Stimulated activated CD4-positive, alpha-beta T cell treated with anti-CD3 and anti-CD28 coated beads, Interleukin-4, amount 100 ng/mL, for 24 hours (primary cell): ENCODE measurements at places on chromosomes 11 and 22.

DNA sequence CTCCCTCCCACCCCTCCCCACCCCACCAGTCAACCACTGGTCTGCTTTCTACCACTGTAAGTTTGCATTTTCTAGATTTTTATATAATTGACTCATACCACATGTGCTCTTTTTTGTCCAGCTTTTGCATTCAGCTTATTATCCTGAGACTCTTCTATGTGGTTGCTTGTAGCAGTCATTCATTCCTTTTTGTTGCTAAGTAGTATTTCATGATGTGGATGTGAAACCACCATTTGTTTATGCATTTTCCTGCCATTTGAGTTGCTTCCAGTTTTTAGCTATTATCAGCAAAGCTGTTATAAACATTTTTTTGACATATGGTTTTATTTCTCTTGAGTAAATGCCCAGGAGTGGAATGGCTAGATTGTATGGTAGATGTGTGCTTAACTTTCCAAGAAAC, 77.0 kb upstream of the FGF3 start:
- no peak for DNase-seq

DNA sequence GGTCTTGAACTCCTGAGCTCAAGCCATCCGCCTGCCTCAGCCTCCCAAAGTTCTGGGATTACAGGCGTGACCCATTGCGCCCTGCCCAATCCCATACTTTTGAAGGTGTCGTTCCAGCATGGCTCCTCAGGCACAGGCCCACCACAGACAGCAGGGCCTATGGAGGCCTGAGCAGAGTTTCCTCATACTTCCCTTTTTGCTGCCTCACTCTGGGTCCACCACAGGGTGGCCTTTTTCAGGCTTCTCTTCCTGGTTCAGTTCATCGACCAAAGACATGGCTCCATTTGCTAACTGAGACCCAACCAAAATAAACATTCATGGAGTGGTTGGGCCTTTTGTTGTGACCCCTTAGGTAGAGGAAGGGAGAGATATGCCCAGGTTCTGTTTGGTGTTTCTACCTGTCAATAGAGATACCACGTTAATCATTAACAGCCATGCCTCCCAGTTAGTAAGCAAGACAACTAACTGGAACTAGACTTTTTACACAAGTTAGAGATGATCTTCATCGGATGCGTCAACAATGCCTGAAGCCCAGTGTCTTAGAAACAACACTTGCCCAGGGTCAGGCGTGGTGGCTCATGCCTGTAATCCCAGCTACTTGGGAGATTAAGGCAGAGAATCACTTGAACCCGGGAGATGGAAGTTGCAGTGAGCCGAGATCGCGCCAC, 35.1 kb downstream of the TRIOBP start:
- no peak for DNase-seq

- DNase-seq, result no peak
Measured at GRCh38 chr22:19902245-19902715, 39.3 kb upstream of the COMT start.

DNA sequence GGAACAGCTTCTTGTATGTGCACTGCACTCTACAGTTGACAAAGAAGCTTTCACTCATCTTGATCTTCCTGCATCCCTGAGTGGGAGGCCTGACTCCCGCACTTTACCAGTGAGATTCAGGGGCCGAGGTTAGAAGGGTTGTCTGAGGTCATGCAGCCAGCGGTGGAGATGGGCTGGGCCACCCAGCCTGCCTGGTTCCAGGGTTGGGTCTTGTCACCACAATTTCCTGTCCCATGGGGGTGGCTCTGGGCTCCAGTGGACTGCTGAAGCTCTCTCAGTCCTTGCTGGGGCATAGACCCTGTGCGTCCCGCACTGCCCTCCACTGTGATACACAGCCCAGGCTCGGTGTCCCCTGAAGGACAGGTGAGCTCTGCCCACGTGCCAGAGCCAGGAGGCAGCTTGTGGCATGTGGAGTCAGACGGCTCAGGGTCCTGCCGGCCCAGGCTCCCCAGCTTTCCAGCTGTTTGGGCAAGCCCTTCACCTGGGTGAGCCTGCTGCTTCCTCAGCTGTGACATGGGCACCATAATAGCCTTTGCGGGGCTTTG, 6.9 kb upstream of the MYO7A start:
- DNase-seq, result no peak

DNA sequence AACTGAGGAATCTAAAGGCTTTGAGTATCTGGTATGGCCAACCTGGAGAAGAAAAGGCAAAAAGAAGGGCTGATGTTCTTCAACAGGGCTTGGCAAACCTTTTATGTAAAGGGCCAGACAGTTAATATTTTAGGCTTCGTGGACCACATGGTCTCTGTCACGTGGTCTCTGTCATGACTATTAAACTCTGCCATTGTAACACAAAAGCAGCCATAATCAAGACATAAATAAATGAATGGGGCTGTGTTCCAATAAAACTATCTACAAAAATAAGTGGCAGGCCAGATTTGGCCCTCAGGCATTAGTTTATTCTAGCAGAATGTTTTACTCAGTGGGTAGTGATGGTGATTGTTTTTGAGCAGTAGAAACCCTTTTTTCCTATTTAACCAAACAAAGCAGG, 483 bp upstream of the ACCSL start:
- no peak for DNase-seq

DNA sequence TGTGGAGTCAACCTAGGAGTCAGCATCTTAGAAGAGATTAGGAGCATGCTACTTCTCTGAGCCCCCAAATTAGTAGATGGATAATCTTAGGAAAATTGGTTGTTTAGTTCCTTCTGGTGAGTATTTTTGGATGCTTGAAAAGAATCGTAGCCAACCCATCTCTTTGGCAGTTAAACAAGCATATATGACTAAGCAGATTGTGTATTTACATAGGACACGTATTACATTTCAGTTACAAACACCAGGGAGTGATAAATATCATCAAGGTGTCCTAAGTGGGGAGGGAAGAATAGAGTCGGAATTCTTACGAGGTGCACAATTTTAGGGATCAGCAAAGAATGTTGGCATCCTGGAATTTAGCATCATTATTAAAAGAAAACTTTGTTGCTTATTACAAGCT, 13.5 kb downstream of the PLET1 start:
- DNase-seq, result no peak

GRCh38 chr11:131693756-131694155, 323.3 kb downstream of the NTM start:
- no peak for DNase-seq

- DNase-seq, result no peak
Measured at GRCh38 chr11:4916581-4916980, 2.6 kb downstream of the OR51G2 start.

GRCh38 chr22:46846832-46847355, 84.4 kb downstream of the TBC1D22A start:
- DNase-seq, result no peak

GRCh38 chr11:35494957-35495490, 30.4 kb downstream of the PAMR1 start:
- no peak for DNase-seq

GRCh38 chr11:30447058-30447640, 124.2 kb downstream of the ARL14EP start:
- no peak for DNase-seq

GRCh38 chr11:60378354-60378753, at the start of gene MS4A7:
TSS of gene MS4A7 (plus strand) at chr11:60378532. CDS start at chr11:60383142, 4,610 bp downstream.
- DNase-seq, result no peak

GRCh38 chr11:114880442-114880841, 202.1 kb downstream of the NXPE2 start:
- DNase-seq, result no peak
